Tibial artery (tissue), 4 donors: ENCODE measurements at places on chromosomes 7 and 10.

DNA sequence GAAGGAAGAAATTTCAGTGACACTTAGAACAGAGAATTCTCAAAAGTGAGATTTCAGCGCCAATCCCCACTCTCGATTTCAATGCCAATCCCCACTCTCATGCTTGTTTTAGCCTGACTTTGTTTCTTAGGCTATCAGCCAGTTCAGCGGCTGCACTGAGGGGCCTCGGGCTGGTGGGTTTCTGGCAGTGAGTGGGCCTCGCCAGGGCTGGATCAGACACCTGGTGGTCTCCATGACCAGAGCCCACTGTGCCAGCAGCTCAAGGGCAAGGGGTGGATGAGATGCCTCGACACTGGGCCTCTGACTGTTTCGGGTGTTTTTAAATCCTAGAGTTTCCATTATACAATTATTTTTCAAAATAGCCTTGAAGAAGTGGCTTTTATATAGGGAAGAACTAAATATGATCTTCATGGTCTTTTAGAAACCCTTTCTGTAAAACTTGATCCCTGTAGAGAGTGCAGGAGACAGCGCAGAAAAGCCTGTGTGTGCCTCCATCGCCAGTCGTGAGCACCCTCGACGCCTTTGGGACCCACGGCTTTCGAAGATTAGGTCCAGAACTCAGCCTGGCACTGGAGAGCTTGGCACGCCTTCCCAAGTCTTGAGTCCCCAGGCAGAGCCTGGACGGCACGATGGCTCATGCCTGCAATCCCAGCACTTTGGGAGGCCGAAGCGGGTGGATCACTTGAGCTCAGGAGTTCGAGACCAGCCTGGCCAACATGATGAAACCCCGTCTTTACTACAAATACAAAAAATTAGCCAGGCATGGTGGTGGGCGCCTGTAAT is 76.2 kb downstream of the INPP5A start:
- DNase-seq, result no peak

GRCh38 chr7:52211930-52212329 is 823.5 kb upstream of the POM121L12 start:
- no peak for DNase-seq

DNA sequence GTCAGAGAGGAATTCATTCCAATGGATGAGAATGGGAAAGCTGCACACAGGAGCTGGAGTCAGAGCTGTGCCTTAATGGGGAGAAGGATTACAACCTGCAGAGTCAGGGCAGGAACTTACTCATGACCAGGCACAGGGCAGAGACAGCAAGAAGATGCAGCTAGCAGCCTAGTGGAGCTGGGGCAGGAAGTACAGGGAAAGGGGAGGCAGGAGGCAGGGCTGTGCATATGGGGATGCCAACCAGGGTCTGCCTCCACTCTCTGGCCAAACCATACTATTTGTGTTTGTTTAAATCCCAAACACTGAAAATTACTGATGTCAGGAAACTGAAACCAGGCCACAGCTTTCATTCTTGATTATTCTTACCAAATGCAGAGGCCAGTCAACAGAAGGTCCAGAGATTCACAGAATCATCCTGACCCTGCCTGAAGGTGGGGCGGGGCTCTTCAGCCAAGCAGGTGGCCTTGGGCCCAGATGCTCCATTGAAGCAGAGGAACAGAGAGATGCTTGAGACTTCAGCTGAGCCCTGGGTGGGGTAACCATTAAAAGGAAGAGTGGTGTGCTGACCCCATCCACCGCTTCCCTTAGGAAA is 461.9 kb downstream of the KCNMA1 start:
- no peak for DNase-seq

GRCh38 chr7:8442051-8442813 is 8.8 kb downstream of the NXPH1 start:
- no peak for DNase-seq

DNA sequence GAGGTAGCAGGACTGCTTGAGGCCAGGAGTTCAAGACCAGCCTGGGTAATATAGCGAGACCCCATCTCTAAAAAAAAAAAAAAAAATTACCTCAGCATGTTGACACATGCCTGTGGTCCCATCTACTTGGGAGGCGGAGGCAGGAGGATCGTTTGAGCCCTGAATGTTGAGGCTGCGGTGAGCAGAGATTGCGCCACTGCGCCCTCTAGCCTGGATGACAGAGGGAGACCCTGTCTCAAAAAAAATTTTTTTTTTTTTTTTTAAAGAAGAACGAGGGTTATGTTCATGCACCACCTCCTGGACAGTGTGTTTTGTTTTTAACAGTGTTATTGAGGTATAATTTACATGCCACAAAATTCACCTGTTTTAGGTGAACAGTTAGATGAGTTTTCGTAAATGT is 51.1 kb upstream of the SEPHS1 start:
- DNase-seq, result no peak

DNA sequence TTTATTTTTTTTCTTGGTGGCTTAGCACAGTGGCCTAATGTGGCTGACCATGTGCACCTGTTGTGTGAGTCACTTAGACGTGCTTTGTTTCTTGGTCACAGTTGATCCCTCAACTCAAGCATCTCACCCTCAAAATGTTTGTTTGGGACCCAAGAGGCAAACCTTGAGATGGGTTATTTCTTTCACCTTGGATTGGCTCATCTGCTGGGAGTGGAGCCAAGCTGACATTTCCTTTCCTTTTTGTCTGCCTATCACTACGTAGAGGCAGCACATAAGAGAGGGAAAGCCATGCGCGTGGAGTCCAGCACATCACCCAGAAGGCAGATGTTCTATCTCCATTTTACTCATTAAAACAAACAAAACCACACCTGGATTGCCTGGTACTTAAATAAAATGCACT is 6.4 kb upstream of the PRKCQ start:
- DNase-seq, result no peak

GRCh38 chr7:47307311-47307710 is 274.6 kb downstream of the TNS3 start:
- DNase-seq, result no peak

DNA sequence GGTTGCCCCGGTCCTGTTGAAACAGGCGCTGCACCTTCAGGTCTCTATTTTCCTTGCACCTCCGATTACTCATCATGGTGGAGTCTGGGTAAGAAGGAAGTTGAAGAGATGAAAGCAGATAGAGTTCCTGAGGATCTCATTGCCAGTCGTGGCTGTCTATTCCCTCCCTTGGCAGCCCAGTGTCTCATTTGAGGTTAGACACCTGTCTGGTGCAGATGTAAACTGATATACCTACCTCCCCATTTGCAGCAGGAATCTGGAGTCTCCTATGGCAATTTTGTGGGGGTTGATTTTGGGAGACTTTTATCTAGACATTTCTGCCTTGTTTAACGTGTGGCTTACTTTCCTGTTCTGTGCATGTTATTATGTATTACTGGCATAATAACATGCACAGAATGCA is 212.1 kb downstream of the BICC1 start:
- no peak for DNase-seq

GRCh38 chr10:106573106-106573505 is 591.4 kb downstream of the SORCS1 start:
- no peak for DNase-seq

DNA sequence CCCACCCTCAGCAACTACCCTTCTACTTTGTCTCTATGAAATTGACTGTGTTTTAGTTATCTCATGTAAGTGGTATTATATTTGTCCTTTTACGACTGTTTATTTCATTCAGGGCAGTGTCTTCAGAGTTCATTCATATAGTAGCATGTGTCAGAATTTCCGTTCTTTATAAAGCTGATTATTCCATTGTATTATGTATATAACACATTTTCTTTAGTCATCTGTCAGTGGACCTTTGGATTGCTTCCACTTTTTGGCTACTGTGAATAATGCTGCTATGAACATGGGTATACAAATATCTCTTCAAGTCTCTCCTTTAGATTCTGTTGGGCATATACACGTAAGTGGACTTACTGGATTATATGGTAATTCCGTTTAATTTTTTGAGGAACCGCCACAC is 14.5 kb downstream of the SLF2 start:
- DNase-seq, result no peak

- no peak for DNase-seq
Observed at GRCh38 chr10:31709476-31709875, 219.2 kb downstream of the ARHGAP12 start.

- no peak for DNase-seq
Observed at GRCh38 chr7:31320675-31321074, 19.9 kb downstream of the NEUROD6 start.

- no peak for DNase-seq
Observed at GRCh38 chr7:132106491-132106890, 469.8 kb downstream of the PLXNA4 start.

GRCh38 chr10:51224671-51225161 is 150.4 kb downstream of the PRKG1 start:
- no peak for DNase-seq

GRCh38 chr10:131621784-131622624 is 278.8 kb upstream of the PPP2R2D start:
- peak; percentile 15 for DNase-seq

DNA sequence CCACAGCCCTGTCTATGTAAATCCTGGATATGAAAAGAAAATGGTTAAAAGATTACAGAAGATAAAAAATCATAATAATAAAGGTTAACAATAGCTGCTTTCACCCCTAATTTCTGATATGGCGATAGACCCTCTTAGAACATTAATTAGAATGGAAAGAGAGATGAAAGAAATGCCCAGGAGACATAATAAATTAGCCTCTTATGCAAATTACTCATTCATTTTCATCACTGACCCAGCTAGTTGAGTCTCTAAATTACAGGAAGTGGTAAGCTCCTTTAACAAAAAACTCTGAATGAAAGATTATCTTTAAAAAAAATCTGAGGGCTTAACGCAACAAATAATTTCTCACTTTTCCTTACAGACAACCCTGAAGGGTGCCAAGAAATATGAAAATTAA is 12.4 kb downstream of the GFRA1 start:
- DNase-seq, result no peak

DNA sequence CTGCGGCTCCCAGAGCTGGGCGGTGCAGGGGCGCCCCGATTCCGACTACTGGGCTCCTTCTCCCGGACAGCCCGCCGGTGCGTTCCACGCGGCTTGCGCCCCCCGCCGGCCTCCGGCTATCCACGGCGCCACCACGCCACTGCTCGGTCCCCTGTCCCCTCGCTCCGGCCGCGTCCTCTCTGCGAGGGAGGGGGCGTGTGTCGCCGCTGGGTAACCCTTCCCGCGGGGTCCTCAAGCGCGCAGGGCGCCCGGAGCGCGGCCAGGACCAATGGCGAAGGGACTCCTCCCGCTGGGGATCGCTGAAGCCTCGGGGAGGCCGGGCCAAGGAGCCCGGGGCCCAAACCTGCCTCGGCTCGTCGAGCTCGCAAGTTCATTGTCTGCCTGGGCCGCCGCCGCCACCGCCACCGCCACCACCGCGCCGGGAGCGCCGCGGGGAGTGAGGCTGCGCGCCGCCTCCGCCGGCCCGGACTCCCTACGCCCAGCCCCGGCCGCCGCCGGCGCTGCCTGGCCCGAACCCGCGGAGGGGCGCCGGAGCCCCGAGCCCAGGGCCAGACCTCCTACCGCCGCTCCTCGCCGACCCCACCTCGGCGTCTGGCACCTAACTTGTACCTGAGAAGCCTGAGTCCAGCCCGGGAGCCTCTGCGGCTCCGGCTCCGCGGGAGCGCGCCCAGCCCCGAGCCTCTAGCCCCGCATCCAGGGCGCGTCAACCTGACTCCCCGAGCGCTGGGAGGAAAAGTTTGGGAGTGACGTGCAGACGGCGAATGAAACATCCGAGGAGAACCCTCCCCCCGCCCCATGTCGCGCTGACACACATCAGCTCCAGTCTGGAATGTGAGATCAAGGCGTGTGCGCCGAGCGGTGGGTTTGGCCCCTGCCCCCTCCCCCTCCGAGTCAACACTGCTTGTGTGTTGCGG is at the start of gene CHST15:
Gene CHST15, minus strand, starts transcription at position 739 of the 914 bp plus-strand sequence. CDS start 47,386 bp downstream, outside the sequence.
- peak; percentile 81 for DNase-seq

DNA sequence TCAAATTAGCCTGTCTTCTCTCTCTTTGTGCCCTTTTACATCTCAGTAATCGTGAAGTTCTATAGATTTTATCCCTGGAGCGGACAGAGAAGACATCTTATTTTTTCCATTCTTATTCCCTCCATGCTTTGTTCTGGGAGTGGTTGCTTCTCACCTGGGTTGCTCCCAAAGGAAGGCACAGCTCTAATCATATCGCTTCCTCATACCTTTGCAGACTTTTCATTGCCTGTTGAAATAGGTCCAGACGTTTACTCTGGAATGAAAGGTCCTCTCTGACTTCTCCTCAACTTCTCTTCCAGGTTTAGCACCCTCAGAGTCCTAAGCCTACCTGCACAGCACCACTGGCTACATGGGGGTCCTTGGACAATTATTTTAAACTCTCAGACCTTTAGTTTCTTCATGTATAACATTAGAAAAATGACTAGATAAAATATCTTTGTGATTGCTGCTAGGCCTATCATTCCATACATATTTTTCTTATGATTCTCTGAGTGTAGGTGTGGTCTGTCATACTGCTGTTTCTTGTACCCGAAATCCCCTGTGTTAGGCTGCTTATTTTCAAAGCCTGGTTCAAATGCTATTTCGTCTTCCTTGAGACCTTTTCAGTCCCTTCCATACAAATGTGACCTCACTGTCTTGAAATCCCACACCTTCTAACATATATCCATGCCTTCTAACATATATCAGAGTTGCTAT is 418.1 kb downstream of the GFRA1 start:
- no peak for DNase-seq

- DNase-seq, result peak; percentile 41
Observed at GRCh38 chr7:149496642-149497391, 792 bp downstream of the ZNF746 start.

GRCh38 chr7:17184805-17185689 is 113.4 kb upstream of the AHR start:
- DNase-seq, result no peak

- no peak for DNase-seq
Observed at GRCh38 chr7:135169141-135169963, 1.2 kb downstream of the CYREN start.

GRCh38 chr10:44173608-44173894 is 211.3 kb downstream of the CXCL12 start:
- no peak for DNase-seq

GRCh38 chr7:149723795-149724495 is 49.4 kb downstream of the ZNF467 start:
- no peak for DNase-seq

DNA sequence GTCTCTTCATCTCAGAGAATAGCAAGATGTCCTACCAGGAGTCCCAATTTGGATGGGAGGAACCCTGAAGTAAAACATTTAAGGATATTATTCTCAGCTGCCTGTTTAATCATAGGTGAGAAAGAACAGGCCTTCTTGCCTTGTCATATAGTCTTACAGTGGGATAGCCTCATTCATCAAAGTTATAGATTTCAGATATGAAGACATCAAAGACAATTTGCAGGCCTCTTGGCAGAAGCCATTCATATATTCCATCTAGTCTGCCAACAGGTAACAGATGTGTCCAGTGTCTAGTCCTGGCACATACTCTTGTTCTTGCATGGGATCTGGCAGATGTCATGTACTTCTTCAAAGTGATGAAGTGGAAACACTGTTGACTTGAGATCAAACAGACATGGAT is 601.3 kb upstream of the GHITM start:
- DNase-seq, result no peak

DNA sequence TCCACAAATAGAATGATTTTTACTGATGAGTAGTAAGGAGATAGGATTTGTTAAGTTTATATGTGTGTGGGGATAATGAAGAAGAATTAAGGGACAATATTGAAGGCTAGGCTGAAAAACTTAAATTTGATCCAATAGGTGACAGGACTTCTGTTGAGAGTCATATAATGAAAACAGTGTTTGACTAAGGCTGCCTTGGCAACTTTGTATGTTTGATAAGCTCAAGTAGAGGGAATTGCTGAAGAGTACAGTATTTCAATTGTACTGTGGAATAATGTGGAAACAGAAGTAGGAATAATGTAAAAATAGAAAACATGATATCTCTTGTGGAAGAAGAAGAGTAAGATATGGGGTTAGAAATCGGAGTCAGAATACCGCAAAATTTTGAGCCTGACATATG is 10.5 kb downstream of the R3HCC1L start:
- DNase-seq, result no peak
